Stimulated activated CD8-positive, alpha-beta memory T cell treated with anti-CD3 and anti-CD28 coated beads, Interleukin-4, amount 100 ng/mL, for 4 hours (primary cell): ENCODE measurements at places on chromosomes 3 and 15.

- DNase-seq = no peak
Observed at GRCh38 chr15:33069161-33069560, 125.4 kb downstream of the FMN1 start.

DNA sequence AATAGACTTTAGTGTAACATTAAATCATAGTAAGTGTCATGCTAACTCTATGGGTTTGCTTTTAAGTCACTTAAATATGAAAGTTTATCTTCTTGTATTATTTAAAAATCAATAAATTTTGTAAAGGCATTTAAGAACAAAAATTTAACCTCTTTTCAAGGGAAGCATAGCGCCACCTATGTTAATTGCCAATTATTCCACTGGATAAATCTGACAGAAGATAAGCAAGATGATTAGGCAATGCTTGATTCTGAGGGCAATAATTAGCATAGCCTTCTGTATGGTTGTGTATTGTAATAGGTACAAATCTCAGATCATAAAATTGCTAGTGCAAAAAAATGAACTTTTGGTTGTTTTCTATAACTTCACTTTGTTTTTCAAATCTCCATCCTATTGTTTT lies 560.1 kb downstream of the GRM7 start:
- DNase-seq = no peak

- no peak for DNase-seq
Observed at GRCh38 chr3:58063022-58063815, 55.0 kb downstream of the FLNB start.

- DNase-seq = no peak
Observed at GRCh38 chr3:7280318-7280717, 419.4 kb downstream of the GRM7 start.

GRCh38 chr15:57784081-57784511 lies 77.6 kb downstream of the POLR2M start:
- no peak for DNase-seq

DNA sequence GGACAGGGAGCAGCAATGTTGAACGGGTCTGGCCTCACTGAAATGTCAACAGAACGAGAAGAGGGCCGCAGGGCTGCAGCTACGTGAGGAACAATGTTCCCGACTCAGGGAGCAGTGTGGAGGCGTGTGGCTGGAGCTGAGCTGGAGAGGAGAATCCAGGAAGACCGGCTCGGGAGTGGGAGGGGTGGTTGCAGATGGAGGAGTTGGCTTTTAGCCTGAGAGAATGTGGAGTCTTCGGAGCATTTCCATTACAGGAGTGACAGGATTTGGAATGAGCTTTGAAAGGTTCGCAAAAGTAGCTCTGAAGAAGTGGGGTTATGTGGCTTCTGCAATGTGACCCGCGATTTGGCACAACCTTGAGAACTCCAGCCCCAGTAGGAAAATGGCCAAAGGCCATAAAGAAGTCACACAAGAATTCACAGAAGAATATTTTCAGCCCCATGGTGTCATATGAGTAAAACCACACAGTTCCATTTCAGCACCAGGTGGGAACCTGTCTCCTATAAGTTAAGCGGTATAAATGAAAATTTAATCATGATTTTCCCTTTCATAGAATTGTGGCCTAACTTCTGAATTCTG lies 78.8 kb upstream of the NSMCE3 start:
- DNase-seq = no peak

GRCh38 chr3:158776531-158776930 lies 25.3 kb upstream of the MFSD1 start:
- no peak for DNase-seq

- DNase-seq = no peak
Observed at GRCh38 chr3:142467768-142468167, 19.9 kb upstream of the XRN1 start.

DNA sequence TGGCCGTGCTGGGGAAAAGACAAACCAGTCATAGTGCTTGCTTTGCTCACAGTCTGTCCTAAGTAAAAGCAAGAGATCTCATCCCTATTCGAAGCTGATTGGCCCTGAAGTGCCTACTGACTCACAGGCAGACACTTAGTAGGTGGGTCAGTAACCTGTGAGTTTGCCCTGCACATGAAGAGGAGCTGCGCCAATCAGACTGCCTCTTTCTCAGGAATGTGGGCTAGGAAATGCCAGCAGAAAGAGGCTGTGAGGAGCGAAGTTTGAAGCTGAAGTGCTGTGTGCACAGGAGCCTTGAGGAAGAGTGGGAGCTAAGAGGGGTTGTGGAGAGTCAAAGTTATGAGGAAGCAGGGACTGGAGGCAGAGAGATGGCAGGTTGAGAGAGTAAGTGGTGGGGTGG lies 126.8 kb downstream of the IL20RB start:
- DNase-seq = no peak

- no peak for DNase-seq
Observed at GRCh38 chr3:102686792-102687191, 252.0 kb downstream of the ZPLD1 start.

DNA sequence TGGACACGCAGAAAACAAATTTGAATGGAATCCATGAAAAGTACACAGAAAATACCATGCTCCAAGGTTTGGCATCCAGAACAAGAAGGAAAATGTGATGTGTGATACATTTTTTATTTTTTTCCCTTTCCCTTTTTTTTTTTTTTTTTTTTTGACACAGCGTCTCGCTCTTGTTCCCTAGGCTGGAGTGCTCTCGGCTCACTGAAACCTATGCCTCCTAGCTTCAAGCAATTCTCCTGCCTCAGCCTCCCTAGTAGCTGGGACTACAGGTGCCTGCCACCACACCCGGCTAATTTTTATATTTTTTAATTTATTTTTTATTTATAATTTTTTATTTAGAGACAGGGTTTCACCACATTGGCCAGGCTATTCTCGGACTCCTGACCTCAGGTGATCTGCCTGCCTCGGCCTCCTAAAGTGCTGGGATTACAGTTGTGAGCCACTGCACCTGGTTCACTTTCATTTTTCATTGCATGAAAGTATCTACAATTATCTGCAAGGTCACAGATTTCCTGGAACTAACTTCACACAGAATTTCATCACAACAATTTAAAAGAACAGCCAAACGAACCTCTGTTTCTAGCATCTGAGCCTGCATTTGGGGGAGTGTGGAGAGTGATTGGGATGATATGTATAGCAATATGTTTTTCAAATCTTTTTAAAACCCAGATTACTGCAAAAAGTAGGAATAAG lies 8.3 kb downstream of the POU1F1 start:
- no peak for DNase-seq

DNA sequence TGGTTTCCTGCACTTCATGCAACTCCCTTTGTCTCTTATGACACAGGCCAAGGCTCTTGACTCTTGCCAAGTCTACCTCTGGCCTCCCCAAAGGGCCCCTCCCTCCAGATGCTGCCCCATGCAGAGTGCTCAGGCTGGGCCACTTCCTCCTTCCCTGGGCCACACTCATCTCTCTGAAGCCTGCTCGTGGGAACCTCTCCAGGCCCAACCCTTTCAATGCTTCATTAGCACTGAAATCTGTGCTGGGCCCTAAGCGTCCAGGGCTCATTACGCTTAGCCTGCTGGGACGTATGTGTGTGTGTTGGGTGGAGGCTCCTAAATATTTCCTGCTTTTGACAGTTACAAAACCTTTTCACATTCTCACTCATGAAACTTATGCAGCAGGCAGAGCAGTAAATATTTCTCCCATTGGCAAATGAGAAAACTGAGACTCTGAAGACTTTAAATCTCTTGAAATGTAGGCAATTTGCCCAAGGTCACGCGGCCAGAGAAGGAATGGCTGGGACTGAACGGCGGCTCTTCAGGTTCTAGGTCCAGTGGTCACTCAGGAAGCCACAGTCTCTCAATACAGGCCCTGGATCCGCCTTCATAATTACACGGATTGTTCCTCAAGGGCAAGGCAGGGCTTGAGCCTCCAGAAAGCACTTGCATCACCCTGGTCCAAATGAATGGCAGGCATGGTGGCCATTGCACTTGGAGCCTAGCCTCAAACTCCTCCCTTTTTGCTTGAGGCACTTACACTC lies 241.7 kb upstream of the HES1 start:
- no peak for DNase-seq

GRCh38 chr15:25474251-25474650 lies 35.4 kb upstream of the UBE3A start:
- no peak for DNase-seq
